CD4-positive, alpha-beta T cell treated with Interleukin-17A for 1 hour (primary cell): ENCODE measurements at places on chromosomes 6 and 20.

- DNase-seq, result no peak
Measured at GRCh38 chr20:40470445-40471260, 218.4 kb downstream of the MAFB start.

DNA sequence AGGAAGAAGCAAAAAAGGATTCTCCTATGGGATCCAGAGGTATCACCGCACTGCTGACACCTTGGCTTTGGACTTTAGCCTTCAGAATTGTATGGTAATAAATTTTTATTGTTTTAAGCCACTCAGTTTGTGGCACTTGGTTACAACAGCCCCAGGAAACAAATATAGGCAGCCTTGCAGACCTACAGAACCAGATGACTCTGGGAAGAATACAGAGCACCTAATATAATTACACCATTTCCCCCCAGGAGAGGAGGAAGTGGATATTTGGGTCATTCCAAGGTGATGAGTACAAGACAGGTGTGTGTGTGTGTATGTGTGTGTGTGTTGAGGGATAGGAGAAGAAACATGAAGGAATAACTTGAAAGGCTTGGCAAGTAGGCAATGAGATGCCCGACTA, 84.2 kb upstream of the ENPP5 start:
- DNase-seq, result no peak

- DNase-seq, result no peak
Measured at GRCh38 chr6:35070111-35070510, 71.0 kb downstream of the TCP11 start.

- DNase-seq, result no peak
Measured at GRCh38 chr6:122454673-122455072, 16.9 kb downstream of the SERINC1 start.

- peak; percentile 46 for DNase-seq
Measured at GRCh38 chr6:34791164-34791700, 651 bp upstream of the BLTP3A start.

GRCh38 chr20:52049001-52049731, 142.4 kb downstream of the ZFP64 start:
- DNase-seq, result no peak

DNA sequence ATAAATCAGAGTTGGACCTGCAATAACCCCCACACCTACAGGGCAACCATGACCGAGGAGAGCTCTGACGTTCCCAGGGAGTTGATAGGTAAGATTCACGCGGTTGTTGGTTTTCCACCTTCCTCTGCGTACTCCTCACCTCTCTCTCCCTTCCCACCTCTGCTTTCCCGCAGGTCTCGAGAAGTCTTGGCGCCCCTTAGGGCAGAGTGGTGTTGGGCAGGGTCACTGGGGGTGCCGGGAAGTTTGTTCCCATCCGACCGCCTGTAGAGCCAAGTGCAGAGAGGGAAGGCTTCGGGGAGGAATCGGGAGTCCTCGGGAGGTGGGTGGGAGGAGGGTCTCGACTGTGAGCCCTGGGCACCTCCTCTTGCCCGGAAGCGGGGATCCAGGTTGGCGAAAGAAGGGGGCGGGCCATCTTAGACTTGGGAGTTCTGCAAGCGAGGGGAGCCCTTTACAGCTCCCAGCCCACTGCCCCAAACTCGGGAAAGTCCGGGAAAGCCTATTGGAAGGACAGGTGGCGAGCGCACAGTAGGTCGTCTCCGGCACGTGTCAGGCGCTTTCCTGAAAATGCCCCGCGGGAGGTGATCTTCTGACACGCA, 672 bp downstream of the CARMIL1 start:
- no peak for DNase-seq

- no peak for DNase-seq
Measured at GRCh38 chr6:164926686-164927085, 382.7 kb downstream of the C6orf118 start.

GRCh38 chr6:111591370-111591900, 14.2 kb downstream of the TRAF3IP2 start:
- no peak for DNase-seq
